ENCODE measurements at places on chromosomes 11 and 22.

DNA sequence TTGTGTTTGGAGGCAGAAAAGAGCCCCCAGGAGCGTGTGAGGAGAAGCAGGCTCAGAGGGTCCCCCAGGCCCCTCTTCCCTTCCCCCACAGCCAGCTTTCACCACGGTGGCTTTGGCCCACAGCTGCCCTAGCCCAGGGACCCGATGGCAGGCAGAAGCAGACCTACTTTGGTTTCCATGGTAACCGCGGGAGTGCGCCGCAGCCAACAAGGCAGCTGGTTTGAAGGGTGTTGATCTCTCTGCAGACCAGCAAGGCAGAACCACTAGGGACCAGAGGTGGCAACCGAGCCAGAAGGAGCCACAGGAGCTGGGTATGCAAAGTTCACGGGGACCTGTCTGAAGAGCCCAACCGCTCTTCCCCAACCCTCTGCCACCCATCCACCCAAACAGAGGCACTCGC, 69.4 kb downstream of the BUD13 start:
- peak; percentile 95 for DNase-seq

- DNase-seq, result no peak
Observed at GRCh38 chr11:36385121-36385970, 89.3 kb downstream of the PRR5L start.

- DNase-seq, result no peak
Observed at GRCh38 chr11:33006010-33006409, 9.7 kb upstream of the DEPDC7 start.

DNA sequence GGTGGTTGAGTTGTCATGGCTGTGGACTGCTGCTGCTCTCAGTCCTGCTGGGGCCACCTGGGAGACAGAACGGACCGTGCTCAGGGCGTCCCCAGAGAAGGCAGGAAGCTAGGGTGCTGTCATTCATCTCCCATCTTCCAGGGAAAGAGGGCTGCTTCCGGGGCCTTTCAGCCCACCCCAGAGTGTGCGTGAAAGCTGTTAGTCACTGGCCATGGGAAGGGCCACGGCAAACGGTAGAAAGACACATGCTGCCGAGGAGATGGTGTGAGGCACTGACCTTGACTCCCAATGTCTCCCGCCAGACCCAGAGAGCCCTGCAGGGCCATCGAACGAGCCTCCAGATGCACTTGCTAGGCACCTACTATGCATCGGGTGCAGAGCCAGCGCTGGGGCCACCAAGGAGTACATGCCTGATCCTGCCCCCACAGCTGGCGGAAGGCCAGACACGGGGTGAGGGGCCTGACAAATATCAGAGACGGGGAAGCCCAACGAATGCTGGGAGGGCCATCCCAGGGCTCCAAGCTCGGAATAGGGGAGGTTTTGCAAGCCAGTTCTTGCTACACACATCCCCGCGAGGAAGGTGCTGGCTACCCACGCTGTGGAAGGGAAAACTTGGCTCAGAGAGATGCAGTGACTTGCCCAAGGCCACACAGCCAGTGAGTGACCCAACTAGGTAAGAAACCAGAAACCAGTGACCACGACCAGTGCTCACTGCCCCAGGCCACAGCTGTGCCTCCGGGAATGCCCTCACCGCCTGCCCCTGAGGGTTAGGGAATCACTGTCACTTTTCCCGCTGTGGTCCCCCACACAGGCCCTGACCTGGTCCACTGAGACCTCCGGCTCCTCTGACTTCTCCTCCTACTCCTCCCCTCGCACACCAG, 10.1 kb downstream of the RAC2 start:
- no peak for DNase-seq

- peak; percentile 85 for DNase-seq
Observed at GRCh38 chr22:26648528-26649388, 8.6 kb upstream of the MIAT start.

- DNase-seq, result no peak
Observed at GRCh38 chr11:12083380-12083779, 27.0 kb upstream of the MICAL2 start.

- no peak for DNase-seq
Observed at GRCh38 chr11:111344032-111344431, 35.0 kb downstream of the POU2AF1 start.

DNA sequence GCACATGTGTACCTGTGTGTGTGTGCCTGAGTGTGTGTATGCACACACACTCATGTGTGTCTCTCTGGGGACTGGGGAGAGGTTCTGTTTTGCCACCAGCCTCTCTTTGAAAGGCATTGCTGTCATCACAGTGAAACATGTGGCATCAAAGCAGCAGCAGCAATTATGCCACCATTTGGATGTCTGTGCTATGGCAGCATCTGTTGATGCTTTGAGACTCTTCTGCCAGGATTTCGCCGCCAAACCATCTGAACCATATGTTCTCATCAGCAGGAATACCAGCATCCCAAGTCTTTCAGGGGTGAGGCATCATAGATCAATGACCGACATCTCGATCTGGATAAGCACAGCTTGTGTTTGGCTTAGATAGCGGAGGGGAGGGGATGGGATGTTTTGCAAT, 168.6 kb downstream of the FAT3 start:
- no peak for DNase-seq
